ENCODE measurements at places on chromosomes 16 and 17.

GRCh38 chr16:88066680-88067529, 115.7 kb downstream of the BANP start:
- DNase-seq, result no peak

DNA sequence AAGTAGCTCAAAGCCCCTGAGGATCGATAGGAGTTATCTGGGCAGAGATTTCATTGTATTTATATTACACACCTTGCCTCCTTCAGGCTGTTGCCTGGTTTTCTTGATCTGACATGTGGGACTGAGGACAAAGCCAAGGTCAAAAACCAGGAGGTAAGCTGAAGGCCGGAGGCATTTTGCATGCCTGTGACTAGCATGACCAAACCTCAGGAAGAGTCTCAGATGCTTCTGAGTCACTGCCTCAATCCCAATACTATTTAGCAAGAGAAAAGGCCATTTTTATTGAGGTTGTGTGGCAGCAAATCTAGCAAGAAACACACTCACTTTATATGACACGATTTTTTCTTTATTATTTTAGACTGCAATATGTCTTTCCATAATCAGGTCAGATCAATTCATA, 968.1 kb downstream of the CDH11 start:
- no peak for DNase-seq

DNA sequence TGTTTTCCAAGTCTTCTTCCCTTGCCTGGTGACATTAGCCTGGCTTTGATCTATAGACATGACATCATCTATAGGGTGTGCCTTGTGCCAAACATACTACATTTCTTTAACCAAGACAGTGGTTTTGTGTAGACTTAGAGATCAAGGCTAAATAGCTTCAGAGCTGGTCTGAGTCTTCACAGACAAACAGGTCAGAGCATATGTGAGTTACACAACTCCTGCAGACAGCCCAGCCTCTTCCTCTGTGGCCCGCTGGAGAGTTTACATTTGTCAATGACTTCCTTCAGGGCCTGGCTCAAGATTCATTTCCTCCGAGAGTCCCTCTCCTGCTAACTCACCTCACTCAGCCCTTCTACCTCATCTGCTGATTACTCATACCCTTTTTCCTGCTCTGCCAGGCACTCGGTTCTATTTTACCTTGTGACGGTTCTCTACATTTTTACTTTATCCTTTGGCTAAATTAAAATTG, 73.1 kb upstream of the TANC2 start:
- peak; percentile 81 for DNase-seq

DNA sequence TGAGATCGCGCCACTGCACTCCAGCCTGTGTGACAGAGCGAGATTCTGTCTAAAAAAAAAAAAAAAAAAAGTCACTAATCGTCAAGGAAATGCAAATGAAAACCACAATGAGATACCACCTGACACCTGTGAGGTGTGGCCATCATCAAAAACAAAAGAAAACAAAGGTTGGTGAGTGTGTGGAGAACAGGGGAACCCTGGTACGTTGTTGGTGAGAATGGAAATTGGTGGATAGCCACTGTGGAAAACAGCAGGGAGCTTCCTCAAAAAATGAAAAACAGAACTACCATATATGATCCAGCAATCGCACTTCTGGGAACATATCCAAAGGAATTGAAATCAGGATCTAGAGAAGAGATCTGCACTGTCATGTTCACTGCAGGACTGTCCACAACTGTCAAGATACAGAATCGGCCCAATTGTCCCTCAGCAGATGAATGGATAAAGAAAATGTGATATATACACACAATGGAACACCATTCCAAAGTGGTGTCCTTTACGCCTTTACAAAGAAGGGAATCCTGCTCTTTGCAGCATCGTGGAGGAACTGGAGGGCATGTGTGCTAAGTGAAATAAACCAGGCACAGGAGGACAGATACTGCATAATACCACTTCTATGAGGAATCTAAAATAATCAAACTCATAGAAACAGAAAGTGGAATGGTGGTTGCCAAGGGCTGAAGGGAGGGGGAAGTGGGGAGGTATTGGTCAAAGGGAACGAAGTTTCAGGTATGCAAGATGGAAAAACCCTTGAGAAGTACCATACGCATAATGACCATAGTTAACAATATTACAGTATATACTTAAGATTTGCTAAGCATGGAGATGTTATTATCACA, 63.5 kb upstream of the PLCG2 start:
- no peak for DNase-seq

DNA sequence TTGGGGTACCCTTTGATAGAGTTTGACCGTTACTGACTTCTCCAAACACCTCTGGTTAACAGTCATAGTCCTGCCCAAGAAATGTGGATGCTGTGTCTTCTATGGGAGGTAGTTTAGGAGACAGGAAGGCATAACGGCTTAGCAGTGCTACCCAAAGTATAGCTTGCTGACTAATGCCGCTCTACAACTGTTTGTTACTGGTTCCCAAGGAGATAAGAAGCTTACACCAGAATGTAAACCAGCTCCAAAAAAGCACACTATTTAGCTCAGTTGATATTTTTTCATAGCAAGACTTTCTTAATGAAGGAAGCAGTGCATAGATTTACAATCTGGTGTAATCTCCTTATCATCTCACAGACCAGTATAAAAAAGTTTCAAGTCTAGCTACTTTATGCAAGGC, 95.7 kb downstream of the HS3ST3B1 start:
- no peak for DNase-seq

GRCh38 chr17:60335289-60335688, 56.6 kb downstream of the USP32 start:
- no peak for DNase-seq

DNA sequence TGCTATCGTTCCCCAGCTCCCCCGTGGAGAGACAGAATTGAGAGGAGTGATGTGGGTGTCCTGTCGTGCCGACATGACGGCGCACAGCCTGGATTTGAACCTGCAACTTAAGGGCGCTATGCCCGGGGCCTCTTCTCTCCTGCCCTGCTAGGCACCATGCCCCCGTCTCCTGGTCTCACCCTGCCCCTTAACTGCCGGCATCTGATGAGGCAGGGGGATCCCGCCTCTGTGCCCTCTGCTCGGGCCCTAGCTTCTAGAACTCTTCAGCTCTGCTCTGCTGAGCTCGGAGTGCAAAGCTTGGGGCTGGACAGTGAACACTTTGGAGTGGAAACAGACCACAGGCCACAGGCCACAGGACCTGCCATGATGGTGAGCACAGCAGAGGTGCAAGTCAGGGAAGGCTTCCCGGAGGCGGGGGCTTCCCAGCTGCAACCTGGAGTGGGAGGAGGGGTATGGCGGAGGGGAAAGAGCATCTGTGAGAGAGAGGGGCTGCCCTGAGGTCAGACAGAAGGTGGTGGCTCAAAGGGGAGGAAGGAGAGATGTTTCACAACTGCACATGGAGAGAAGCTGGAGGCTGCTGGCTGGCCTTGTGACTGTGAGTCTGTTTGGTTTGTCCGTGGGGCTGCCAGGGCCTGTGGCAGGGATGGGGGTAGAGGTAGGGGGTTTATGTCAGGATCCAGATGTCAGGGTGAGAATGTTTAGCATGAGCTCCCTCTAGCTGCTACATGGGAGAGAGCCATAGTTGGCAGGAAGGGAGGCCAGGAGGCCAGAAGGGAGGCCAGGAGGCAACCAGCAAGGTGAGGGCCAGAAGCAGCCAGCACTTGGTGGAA, 107.8 kb downstream of the CRLF3 start:
- DNase-seq, result no peak
